ENCODE measurements at places on chromosomes 7 and 10. TPM values are rescaled to one million over a fixed set of nuclear protein-coding genes. Genes with fewer than 3 reads are reported as not detected.
A peak's percentile ranks its signal among the peaks of the same experiment; 100 is the strongest.

- no peak for DNase-seq
- H3K36me3 ChIP-seq, result no peaks in the 10 kb centered on the region
- no peak overlapping the region for H3K4me3 ChIP-seq
- H3K4me1 ChIP-seq, result peaks cover 5% of the 10 kb centered on the region
These were observed 103.2 kb upstream of the PPIF start for GRCh38 chr10:79244068-79244442.

CASP2 gene
- total RNA-seq, result 21.7 TPM

DNA sequence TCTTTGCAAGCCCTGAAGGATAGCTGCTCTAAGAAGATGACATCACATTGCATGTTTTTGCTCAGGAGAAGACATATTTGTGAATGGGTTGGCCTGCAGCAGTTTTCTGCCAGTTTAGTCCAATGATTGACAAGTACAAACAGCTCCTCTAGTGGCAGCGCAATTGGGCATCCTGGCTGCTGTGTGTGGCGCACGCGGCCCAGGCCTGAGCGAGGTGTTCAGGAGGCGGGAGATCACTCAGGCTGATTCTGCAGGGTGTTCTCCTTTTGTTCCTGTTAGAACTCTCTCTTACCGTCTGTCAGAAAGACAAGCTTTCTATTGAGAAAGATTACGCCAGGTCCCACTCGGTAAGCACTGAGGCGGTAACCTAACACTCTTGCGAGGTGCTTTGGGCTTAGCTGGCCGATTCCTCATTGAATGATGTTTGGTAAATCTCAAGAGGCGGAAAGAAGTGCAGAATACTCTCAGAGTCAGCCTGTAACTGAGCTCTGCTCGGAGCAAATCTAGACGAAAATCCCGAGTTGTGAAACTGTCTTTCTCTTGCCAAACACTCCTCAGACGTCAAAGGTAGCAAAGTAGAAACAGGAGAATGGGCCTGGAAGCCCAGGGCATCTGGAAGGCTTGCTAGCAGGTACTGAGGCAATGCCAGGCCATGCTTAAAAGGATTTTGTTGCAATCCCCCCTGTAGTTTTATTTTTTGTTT lies 219.2 kb upstream of the BMPER start:
- DNase-seq, result no peak
- no peak overlapping the region for H3K27ac ChIP-seq
- no peak overlapping the region for H3K4me3 ChIP-seq
- no peaks in the 10 kb centered on the region for H3K27me3 ChIP-seq
- no peaks in the 10 kb centered on the region for H3K36me3 ChIP-seq

ASZ1 gene
- not detected for total RNA-seq

GRCh38 chr7:34928052-34928451 lies 109.2 kb downstream of the DPY19L1 start:
- no peaks in the 10 kb centered on the region for H3K27me3 ChIP-seq
- DNase-seq, result no peak
- H3K4me3 ChIP-seq, result no peak overlapping the region
- H3K36me3 ChIP-seq, result peaks cover 4% of the 10 kb centered on the region
- no peak overlapping the region for H3K27ac ChIP-seq
- H3K4me1 ChIP-seq, result no peaks in the 10 kb centered on the region

DNA sequence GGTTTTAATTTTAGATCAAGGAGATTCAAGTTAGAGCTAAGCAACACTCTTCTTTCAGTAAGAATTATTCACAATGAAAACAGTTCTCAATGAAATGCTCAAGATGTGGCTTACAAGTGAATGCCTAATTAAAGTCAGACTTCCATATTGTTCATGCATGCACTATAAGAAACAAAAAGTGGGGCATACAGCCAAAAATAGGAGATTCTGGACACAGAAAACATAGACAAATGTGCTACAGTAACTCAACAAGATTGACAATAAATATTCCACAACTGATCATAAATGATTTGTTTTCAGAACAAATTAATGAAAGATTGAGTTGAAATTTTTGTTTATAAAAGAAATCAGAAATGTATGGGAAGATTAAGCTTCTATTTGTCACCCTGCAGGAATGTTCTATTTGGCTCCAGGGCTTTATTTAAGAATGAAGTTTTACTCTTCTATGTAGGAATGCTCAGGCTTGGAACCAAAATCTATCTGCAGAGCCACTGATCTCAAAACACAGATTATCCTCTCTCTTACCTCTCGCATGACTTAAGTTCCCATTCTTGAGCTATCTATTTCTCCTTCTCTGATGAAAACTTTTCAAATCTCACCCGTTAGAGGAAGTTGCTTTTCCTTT lies 89.0 kb upstream of the PIP4K2A start:
- H3K27ac ChIP-seq, result no peak overlapping the region
- no peak for DNase-seq
- no peak overlapping the region for H3K4me3 ChIP-seq
- H3K36me3 ChIP-seq, result no peaks in the 10 kb centered on the region

CFTR gene
- 0.29 TPM for total RNA-seq

DNA sequence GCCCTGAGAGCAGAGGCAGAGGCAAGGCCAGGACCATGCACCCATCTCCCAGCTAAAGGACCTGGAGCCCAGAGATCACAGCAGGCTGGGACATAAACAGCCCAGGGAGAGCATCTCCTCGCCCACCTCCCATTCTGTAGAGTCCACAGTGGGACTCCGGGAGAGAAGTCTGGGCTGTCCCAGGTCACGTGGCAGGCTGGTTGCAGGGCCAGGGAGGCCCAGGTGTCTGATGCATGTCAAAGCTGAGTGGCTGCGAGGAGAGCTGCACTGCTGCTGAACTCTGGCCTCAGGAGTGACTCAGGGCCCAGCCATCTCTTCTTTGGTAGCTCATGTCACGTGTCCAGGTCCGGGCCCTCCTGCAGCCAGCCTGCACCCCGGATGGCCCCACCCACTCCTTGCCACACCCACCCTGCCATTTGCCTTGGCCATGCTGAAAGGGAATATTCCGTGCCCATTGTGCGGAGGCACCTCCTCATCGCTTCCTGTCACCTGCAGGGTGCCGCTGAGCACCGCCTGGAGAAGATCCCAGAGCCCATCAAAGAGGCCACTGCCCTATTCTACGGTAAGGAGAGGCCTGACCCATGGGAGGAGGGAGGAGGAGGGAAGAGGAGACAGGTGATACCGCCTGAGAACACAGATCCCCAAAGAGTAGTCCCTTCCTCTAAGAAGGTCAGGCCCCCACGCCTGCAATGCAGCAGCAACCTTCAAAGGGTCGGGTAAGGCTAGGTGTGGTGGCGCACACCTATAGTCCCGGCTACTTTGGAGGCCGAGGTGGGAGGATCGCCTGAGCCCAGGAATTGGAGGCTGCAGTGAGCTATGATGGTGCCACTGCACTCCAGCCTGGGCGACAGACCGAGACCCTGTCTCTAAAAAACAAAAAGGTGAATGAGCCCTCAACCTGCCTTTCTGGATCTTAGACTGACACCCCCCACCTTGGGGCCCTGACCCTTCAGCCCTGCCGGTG lies 12.6 kb upstream of the SH2B2 start:
- no peak for DNase-seq
- H3K27me3 ChIP-seq, result no peaks in the 10 kb centered on the region
- no peak overlapping the region for H3K4me3 ChIP-seq

AMPH gene
- 8.8 TPM for total RNA-seq

UCMA gene
- not detected for total RNA-seq

- H3K27ac ChIP-seq, result peak overlapping the region; percentile 60
- H3K27me3 ChIP-seq, result no peaks in the 10 kb centered on the region
- DNase-seq, result peak; percentile 64
- no peaks in the 10 kb centered on the region for H3K4me1 ChIP-seq
These were observed 53.5 kb upstream of the TNS3 start for GRCh38 chr7:47635091-47636080.

DNA sequence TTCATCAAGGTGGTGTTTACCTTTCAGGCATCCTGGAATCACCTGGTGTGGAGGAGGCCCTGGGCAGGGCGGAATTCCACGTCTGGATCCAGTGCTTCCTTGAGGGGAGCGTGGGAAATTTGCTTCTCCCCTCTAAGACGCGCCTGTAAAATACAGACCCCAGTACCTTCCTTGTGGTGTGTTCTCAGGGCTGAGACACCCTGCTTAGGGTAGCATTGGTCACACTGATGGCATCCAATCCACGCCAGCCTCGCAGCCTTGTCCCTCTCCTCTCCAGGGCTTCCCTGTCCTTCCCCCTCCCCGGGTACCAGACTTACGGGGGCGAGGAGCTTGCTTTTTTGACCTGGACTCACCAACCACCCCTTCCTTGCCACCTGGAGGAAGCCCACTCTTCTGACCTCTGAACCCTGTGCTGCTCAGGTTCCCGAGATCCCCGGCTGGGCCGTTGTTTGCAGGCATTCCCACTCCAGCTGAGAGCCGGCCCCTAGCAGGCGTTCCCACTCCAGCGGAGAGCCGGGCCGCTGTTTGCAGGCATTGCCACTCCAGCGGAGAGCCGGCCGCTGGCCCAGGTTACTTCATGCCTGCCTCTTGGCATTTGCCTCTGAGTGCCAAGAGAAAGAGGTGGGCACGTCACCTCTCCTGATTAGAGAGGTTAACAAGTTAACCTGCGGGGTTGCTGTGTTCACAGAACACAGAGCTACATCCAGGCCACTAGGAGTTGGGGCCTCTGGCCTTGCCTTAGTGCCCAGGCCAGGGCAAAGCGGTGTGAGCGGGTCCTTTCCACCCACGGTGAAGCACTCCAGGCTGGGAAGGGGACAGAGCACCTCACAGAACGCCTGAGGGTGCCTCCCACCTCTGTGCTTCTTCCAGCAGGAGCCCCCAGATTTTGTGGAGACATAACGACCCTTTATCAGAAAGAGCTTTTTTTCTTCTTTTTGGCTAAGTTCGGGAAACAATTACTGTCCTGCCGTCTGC lies 254.0 kb upstream of the PPP2R2D start:
- H3K27me3 ChIP-seq, result no peaks in the 10 kb centered on the region
- no peaks in the 10 kb centered on the region for H3K36me3 ChIP-seq
- no peaks in the 10 kb centered on the region for H3K4me1 ChIP-seq
- H3K4me3 ChIP-seq, result no peak overlapping the region

DNA sequence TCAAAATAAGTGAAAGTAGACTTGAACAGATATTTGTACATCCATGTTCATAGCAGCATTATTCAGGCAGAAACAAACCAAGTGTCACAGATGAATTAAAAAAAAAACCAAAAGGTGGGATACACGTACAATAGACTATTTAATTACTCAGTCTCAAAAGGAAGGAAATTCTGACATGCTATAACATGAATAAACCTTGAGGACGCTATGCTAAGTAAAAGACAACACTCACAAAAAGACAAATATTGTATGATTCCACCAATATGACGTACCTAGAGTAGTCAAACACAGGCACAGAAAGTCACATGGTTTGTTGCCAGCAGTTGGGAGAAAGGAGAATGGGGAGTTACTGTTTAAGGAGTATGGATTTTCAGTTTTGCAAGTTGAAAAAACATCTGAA lies 18.0 kb upstream of the CFAP70 start:
- H3K36me3 ChIP-seq, result no peaks in the 10 kb centered on the region
- H3K27ac ChIP-seq, result no peak overlapping the region
- DNase-seq, result no peak
- no peaks in the 10 kb centered on the region for H3K4me1 ChIP-seq
